ENCODE measurements at places on chromosomes 3 and 15. TPM values are rescaled to one million over a fixed set of nuclear protein-coding genes. Genes with fewer than 3 reads are reported as not detected.

GRCh38 chr15:68785541-68785940 lies 35.2 kb downstream of the ANP32A start:
- DNase-seq = no peak
- H3K36me3 ChIP-seq = peaks cover 26% of the 10 kb centered on the region
- peaks cover 36% of the 10 kb centered on the region for H3K4me1 ChIP-seq
- H3K27me3 ChIP-seq = no peaks in the 10 kb centered on the region

DNA sequence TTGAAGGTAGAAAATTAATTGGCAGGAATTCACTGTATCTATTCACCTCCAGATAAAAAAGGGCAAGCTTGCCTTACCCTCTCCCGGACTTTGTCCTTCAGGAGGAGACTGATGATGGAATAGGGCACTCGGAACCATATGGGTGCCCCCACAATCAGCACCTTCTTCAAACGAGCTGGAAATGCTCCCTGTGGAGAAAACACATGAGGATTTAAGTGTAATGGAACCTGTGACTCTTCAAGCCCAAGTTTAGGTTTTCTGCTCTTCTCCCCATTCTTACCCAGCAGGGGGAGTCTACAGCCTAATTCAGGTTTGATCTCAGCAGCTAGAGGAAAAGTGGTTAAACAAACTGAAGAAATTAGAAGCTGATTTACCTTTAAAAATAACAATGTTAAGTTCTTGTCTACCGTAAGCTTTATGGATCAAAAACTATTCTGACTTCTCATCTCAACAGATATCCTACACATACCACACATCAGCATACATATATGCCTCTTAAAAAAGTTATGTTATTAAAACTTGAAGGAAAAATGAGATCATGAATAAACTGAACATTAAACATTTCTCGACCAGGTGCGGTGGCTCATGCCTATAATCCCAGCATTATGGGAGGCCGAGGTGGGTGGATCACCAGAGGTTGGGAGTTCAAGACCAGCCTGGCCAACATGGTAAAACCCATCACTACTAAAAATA lies 57.5 kb upstream of the SIN3A start:
- no peak overlapping the region for H3K4me3 ChIP-seq
- H3K36me3 ChIP-seq = peaks cover 17% of the 10 kb centered on the region
- H3K27me3 ChIP-seq = no peaks in the 10 kb centered on the region
- no peaks in the 10 kb centered on the region for H3K4me1 ChIP-seq
- DNase-seq = no peak

The SLC27A2 gene
- total RNA-seq = 5.9 TPM

The GREM1 gene
- total RNA-seq = 56.6 TPM

The RASSF1 gene
- 13.8 TPM for total RNA-seq

The WDR53 gene
- 17.1 TPM for total RNA-seq

DNA sequence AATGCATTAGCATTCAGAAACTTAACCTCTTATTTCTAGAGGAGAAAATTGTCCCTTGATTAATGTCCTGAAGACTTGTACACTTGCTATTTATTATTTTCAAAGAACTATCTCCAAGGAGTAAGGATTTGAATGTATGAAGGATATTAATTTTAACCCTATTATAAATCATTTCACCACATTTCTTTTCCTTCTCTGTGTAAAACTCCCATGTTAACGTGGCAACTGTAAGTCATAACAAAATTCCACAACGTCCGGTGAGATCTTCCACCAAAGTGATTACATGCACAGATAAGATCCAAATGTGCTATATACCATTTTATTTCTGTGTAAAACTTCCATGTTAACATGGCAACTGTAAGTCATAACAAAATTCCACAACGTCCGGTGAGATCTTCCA lies 229.1 kb upstream of the ARHGEF26 start:
- H3K4me3 ChIP-seq = no peak overlapping the region
- DNase-seq = no peak
- H3K4me1 ChIP-seq = no peaks in the 10 kb centered on the region
- no peaks in the 10 kb centered on the region for H3K27me3 ChIP-seq
- no peak overlapping the region for H3K27ac ChIP-seq

The HGD gene
- total RNA-seq = 14.0 TPM

The ALDH1A3 gene
- total RNA-seq = 13.0 TPM

GRCh38 chr3:103056542-103056941 lies 621.7 kb downstream of the ZPLD1 start:
- H3K36me3 ChIP-seq = no peaks in the 10 kb centered on the region
- DNase-seq = no peak
- peaks cover 16% of the 10 kb centered on the region for H3K4me1 ChIP-seq
- peak overlapping the region; percentile 75 for H3K27ac ChIP-seq
- no peak overlapping the region for H3K4me3 ChIP-seq
- no peaks in the 10 kb centered on the region for H3K27me3 ChIP-seq

DNA sequence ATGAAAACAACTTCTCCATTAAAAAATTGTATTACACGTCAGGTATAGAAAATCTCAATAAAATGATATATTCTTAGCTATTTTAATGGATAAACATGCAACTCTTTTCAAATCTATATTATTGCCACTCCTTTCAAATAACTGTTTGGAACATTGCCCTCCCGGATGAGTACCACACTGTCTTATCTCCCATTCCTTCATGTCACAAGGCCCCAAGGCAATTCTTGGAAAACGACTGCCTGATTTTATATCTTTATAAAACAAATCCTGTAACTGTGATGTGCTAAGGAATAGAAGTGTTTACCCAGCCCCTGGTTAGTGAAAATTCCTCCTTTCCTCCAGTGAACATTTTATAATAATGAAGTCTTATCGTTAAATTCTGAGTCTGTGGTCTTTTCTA lies 6.2 kb upstream of the ZNF619 start:
- H3K4me1 ChIP-seq = no peaks in the 10 kb centered on the region
- DNase-seq = no peak
- no peaks in the 10 kb centered on the region for H3K36me3 ChIP-seq
- H3K27me3 ChIP-seq = peaks cover 3% of the 10 kb centered on the region

The EPHB3 gene
- total RNA-seq = 65.0 TPM

The PPARG gene
- total RNA-seq = 21.5 TPM

- H3K36me3 ChIP-seq = no peaks in the 10 kb centered on the region
- H3K4me3 ChIP-seq = no peak overlapping the region
- no peak for DNase-seq
- H3K4me1 ChIP-seq = peaks cover 6% of the 10 kb centered on the region
- H3K27me3 ChIP-seq = no peaks in the 10 kb centered on the region
Observed at GRCh38 chr3:177307826-177308225, 110.5 kb upstream of the TBL1XR1 start.

- no peaks in the 10 kb centered on the region for H3K27me3 ChIP-seq
- H3K27ac ChIP-seq = no peak overlapping the region
- H3K4me3 ChIP-seq = no peak overlapping the region
- peaks cover 14% of the 10 kb centered on the region for H3K4me1 ChIP-seq
- peaks cover 7% of the 10 kb centered on the region for H3K36me3 ChIP-seq
Observed at GRCh38 chr15:74038707-74039655, 43.4 kb downstream of the GOLGA6A start.

GRCh38 chr3:25662736-25663320 lies 1.9 kb downstream of the TOP2B start:
- H3K27ac ChIP-seq = peak overlapping the region; percentile 97
- H3K27me3 ChIP-seq = no peaks in the 10 kb centered on the region
- H3K36me3 ChIP-seq = peaks cover 8% of the 10 kb centered on the region
- no peak for DNase-seq
- H3K4me1 ChIP-seq = peaks cover 46% of the 10 kb centered on the region

DNA sequence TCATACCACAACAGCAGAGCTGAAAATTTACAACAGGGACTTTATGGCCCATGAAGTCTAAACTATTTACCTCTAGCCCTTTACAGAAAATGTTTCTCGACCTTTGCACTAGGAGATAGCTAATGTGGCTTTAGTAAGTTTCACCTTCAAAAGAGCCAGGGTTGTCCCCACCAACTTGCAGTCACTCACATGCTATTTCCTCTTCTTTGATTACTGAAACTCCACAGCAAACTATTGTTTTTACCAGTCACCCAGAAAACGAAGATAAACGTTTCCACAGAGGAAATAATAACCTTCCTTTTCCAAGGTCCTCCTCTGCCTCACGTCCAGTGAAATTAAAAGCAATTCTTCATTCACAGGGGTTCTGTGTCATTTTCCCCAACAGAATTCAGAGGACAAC lies 48.2 kb downstream of the WWTR1 start:
- peak overlapping the region; percentile 59 for H3K27ac ChIP-seq
- H3K4me3 ChIP-seq = no peak overlapping the region
- no peaks in the 10 kb centered on the region for H3K27me3 ChIP-seq

DNA sequence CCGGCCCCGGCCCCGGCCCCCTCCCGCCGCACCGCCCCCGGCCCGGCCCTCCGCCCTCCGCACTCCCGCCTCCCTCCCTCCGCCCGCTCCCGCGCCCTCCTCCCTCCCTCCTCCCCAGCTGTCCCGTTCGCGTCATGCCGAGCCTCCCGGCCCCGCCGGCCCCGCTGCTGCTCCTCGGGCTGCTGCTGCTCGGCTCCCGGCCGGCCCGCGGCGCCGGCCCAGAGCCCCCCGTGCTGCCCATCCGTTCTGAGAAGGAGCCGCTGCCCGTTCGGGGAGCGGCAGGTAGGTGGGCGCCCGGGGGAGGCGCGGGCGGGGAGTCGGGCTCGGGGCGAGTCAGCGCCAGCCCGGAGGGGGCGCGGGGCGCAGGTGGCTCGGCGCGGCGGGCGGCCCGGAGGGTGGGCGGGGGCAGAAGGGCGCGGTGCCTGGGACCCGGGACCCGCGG lies 352 bp downstream of the CHRD start:
- no peak for DNase-seq
- H3K27me3 ChIP-seq = peaks cover 51% of the 10 kb centered on the region
- H3K27ac ChIP-seq = no peak overlapping the region
- no peak overlapping the region for H3K4me3 ChIP-seq
- H3K36me3 ChIP-seq = no peaks in the 10 kb centered on the region

DNA sequence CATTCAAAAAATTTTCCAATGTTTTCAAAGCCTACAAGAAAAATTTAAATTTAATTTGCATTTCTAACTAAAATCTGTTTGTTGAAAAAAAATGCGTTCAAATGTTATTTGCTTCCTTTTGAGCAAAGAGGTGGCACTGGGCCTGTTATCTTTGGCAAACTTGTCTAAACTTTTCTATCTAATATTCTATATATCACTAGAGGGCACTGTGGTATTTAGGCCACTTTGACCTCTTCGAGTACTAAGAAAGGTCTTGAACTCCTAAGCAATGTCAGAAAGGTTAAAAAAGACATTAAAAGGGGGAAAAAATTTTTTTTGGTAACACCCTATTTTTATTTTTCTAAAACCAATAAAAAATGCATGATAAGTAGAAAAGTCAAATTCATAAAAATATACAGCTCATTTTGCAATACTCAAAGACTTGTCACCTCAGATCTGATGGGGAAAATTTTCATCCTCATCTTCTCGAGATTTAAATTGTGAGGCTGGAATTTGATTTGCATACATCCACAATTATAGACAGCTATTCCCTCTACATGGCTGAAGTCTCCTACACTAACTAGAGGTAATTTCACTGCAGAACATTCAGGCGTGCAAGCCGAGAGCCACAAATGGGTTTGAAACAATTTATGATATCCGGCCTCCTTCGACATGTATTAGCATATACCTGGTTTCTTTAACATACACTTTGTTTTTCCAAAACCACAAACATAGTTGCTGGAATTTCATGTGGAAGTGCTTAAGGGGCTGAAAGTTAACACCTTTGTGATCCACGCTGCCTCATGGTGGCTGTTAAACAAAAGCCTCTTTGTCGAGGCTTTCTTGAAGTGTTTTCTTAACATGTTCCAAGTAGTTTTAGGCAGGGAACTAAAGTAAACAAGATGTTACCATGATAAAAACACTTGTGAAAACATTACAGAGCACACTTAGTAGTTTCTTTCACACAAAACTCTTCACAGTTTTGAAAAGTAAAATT lies 576.4 kb downstream of the FOXP1 start:
- peak overlapping the region; percentile 2 for H3K4me3 ChIP-seq
- H3K4me1 ChIP-seq = peaks cover 45% of the 10 kb centered on the region
- no peak for DNase-seq
- H3K36me3 ChIP-seq = peaks cover 8% of the 10 kb centered on the region

DNA sequence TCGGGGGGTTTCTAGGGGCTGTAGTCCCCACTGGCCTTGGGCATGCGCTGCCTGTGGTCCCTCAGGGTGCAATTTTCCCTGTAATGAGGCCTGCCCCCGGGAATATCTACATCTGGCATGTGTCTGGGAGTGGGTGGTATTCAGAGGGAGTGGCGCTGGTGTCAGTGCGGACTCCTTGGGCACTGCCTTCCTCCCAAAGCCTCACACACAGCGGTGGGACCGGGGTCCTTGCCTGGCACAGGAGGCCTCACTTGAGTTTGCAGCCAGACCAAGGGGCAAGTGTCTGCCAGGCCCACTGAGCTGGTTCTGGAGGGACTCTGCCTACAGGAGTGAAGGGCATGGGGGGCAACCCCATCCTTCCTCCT lies 53.5 kb upstream of the PCSK6 start:
- no peak overlapping the region for H3K4me3 ChIP-seq
- DNase-seq = no peak
- no peaks in the 10 kb centered on the region for H3K36me3 ChIP-seq
- peaks cover under 1% of the 10 kb centered on the region for H3K4me1 ChIP-seq
- no peak overlapping the region for H3K27ac ChIP-seq

- H3K36me3 ChIP-seq = no peaks in the 10 kb centered on the region
- no peak overlapping the region for H3K4me3 ChIP-seq
- no peaks in the 10 kb centered on the region for H3K4me1 ChIP-seq
- no peak for DNase-seq
- H3K27ac ChIP-seq = no peak overlapping the region
- H3K27me3 ChIP-seq = no peaks in the 10 kb centered on the region
Observed at GRCh38 chr3:152244517-152244888, 24.2 kb upstream of the MBNL1 start.

GRCh38 chr3:191260431-191261303 lies 61.6 kb downstream of the OSTN start:
- H3K36me3 ChIP-seq = no peaks in the 10 kb centered on the region
- H3K27me3 ChIP-seq = no peaks in the 10 kb centered on the region
- no peak overlapping the region for H3K27ac ChIP-seq
- no peak for DNase-seq
- no peak overlapping the region for H3K4me3 ChIP-seq

- DNase-seq = no peak
- H3K4me3 ChIP-seq = no peak within 1 kb of the TSS
- peaks cover 4% of the 10 kb centered on the region for H3K4me1 ChIP-seq
- no peaks in the 10 kb centered on the region for H3K27me3 ChIP-seq
- H3K27ac ChIP-seq = no peak within 1 kb of the TSS
Observed at GRCh38 chr3:183555541-183556081, at the start of gene KLHL6. Gene KLHL6, minus strand, starts transcription at chr3:183555706. Its CDS starts 53 bp downstream, at chr3:183555653.

GRCh38 chr3:49791571-49791970 lies 5.2 kb upstream of the IP6K1 start:
- peaks cover 5% of the 10 kb centered on the region for H3K4me1 ChIP-seq
- H3K36me3 ChIP-seq = no peaks in the 10 kb centered on the region
- H3K27me3 ChIP-seq = no peaks in the 10 kb centered on the region

Measured in type B pancreatic cell (in vitro differentiated cells).